ENCODE measurements at places on chromosomes 4 and X.
A peak's percentile ranks its signal among the peaks of the same experiment; 100 is the strongest.

- DNase-seq: peak; percentile 19
Observed at GRCh38 chr4:73730292-73730691, 10.1 kb upstream of the CXCL8 start.

GRCh38 chrX:135421932-135422809 is at the start of gene SMIM10L2A:
Gene SMIM10L2A, plus strand, starts transcription at chrX:135421944. Its CDS starts 188 bp downstream, at chrX:135422132.
- DNase-seq: no peak

GRCh38 chr4:38902695-38903094 is 35.1 kb downstream of the FAM114A1 start:
- peak; percentile 49 for DNase-seq

DNA sequence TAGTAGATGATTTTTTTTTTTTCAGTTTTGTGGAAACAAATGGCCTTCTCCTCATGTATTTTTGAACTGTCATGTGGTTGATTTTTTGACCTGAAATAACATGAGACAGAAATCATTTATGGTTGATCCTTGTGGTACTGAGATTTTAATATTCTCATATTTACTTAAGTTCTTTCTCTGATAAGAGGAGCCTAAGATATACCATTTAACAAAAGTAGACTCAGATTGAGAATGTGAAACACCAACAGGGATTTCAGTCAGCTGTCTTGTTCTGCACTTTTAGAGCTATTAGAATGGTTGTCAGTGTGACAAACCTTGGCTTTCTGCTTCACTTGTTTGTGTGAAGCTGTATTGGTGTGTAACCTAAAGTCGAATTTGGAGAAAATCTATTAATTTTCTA is 575.7 kb downstream of the SPOCK3 start:
- DNase-seq: no peak

All from tongue (tissue), 3 donors.